ENCODE measurements at places on chromosomes 12 and 14. TPM values are rescaled to one million over a fixed set of nuclear protein-coding genes. Genes with fewer than 3 reads are reported as not detected.
A peak's percentile ranks its signal among the peaks of the same experiment; 100 is the strongest.

Gene GARIN6
- not detected for total RNA-seq

Gene SERPINA9
- total RNA-seq = not detected

- H3K27me3 ChIP-seq = no peaks in the 10 kb centered on the region
- H3K27ac ChIP-seq = no peak overlapping the region
- H3K4me1 ChIP-seq = no peaks in the 10 kb centered on the region
- DNase-seq = no peak
Measured at GRCh38 chr12:115072712-115073111, 388.7 kb upstream of the TBX3 start.

Gene ADCY6
- 0.21 TPM for total RNA-seq

DNA sequence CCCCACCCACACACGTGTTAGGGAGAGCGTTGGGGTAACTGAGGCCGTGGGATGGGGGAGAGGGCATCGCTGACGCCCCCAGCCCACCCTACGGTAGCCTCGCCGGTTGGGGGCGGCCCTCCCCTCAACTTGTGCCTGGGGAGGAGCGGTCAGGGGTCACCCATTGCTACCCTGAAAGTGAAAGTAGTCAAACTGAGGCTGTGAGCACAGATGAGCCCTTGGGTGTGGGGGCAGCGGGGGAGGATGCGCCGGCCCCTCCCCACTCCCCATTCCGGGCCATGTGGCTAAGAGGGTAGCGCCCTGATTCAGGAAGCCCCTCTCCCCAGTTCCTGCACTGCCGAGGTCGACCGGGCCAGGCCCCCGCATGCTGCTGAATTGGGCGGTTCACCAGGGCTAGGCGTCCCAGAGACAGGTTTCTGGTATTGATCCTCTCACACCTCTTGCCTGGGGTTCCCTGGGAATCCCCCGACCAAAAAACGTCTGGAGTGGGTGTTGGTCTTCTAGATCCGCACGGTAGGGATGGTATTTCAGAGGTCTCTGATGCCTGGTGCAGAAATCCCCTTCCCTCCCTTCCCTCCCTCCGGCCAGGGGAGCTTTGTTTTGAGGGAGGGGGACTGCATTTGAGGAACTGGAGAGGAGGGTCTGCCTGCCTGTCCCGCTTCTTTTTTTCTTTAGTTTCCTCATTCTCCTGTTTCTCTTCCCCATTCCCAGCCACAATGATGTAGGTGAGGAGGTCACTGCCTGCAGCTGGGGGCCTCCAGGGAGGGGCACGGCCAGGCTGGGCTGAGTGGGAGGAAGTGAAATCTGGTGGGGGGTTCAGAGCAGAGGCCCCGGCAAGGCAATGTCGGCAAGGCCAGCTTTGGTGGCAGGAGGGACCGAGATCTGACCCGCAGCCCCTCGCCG lies 1.0 kb downstream of the SH2B3 start:
- no peaks in the 10 kb centered on the region for H3K27me3 ChIP-seq
- peak overlapping the region; percentile 88 for H3K4me3 ChIP-seq
- peak; percentile 75 for DNase-seq
- peaks cover 10% of the 10 kb centered on the region for H3K36me3 ChIP-seq

DNA sequence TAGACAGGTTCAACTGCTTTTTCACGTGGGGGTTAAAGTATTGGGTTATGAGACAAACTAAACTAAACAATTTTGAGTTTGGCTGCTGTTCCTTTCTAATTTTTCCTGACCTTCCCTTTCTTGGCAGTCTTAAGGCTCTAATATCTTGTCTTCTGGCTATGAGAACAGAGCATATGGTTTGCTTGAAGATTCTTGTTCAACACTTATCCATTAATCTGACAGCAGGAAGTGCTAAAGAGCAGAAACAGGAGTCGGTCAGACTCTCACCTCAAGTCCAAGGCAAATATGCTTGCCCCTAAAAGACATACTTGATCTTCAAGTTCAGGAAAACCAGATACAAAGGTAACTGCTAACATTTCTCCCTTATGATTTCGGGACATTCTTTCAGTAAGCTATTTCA lies 52.6 kb upstream of the KCNJ8 start:
- no peak overlapping the region for H3K27ac ChIP-seq
- H3K27me3 ChIP-seq = peaks cover 1% of the 10 kb centered on the region
- no peaks in the 10 kb centered on the region for H3K36me3 ChIP-seq
- DNase-seq = no peak

Gene TAS2R7
- not detected for total RNA-seq

Gene SMCO2
- total RNA-seq = 0.19 TPM

DNA sequence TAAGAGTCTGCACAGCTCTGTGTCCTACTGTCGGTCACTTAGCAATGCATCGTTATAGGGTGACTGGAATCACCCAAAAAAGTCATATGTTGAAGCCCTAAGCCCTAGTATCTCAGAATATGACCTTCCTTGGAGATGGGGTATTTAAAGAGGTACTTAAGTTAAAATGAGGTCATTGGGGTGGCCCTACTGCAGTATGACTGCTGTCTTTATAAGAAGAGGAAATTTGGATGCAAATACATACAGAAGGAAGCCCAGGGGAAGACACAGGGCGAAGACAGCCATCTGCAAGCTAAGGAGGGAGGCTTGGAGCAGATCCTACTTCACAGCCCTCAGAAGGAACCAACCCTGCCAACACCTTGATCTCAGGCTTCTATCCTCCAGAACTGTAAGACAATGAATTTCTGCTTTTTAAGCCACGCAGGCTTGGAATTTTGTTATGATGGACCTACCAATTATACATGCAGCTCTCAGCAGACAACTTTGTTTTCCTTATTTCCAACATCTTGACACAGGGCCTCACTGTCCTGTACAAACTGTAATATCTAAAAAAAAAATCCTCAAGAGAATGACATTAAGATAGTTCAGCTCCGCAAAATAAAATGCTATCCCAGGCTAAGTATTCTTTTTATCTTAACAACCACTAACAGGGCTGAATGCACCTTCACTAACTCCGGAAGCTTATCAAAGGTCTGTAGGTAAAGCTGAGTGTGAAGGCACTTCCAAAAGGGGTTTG lies 40.4 kb downstream of the ZFP36L1 start:
- H3K36me3 ChIP-seq = no peaks in the 10 kb centered on the region
- peaks cover 2% of the 10 kb centered on the region for H3K4me1 ChIP-seq

Gene ERBB3
- total RNA-seq = 0.86 TPM

DNA sequence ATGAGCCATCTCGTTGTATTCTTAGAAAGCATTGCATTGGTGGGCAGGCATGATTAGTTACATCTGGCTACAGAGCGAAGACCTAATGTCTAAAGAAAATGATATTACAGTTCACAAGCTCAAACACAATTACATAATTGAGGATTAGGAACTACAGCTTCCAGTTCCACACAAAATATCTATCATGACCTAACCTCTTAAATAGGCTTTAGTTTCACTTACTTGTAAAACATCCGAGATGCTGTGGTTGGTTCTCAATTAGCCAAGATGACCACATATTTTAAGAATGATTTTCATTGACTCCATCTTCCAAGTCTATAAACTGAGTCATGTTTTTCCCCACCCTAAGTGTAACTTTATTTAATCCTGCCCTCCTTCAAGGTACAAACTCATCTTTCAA lies 69.5 kb downstream of the LRIG3 start:
- no peak for DNase-seq
- no peaks in the 10 kb centered on the region for H3K36me3 ChIP-seq
- no peaks in the 10 kb centered on the region for H3K4me1 ChIP-seq
- no peak overlapping the region for H3K27ac ChIP-seq
- no peaks in the 10 kb centered on the region for H3K27me3 ChIP-seq

- H3K27me3 ChIP-seq = no peaks in the 10 kb centered on the region
- no peaks in the 10 kb centered on the region for H3K4me1 ChIP-seq
- no peak for DNase-seq
- no peak overlapping the region for H3K27ac ChIP-seq
- no peaks in the 10 kb centered on the region for H3K36me3 ChIP-seq
- no peak overlapping the region for H3K4me3 ChIP-seq
Measured at GRCh38 chr12:117622741-117623140, 261.3 kb upstream of the NOS1 start.

Gene SOAT2
- 1.5 TPM for total RNA-seq

GRCh38 chr14:106883218-106883692 lies 1356.9 kb downstream of the TMEM121 start:
- no peaks in the 10 kb centered on the region for H3K4me1 ChIP-seq
- peak; percentile 76 for DNase-seq
- H3K36me3 ChIP-seq = no peaks in the 10 kb centered on the region
- no peak overlapping the region for H3K27ac ChIP-seq

GRCh38 chr12:32419520-32419960 lies 20.2 kb downstream of the FGD4 start:
- H3K36me3 ChIP-seq = no peaks in the 10 kb centered on the region
- H3K4me3 ChIP-seq = no peak overlapping the region
- H3K27me3 ChIP-seq = peaks cover 5% of the 10 kb centered on the region
- no peak overlapping the region for H3K27ac ChIP-seq
- no peak for DNase-seq
- H3K4me1 ChIP-seq = no peaks in the 10 kb centered on the region

GRCh38 chr12:48979602-48980388 lies 1.7 kb downstream of the WNT1 start:
- H3K4me1 ChIP-seq = peaks cover 52% of the 10 kb centered on the region
- peak overlapping the region; percentile 48 for H3K4me3 ChIP-seq
- no peak overlapping the region for H3K27ac ChIP-seq
- no peaks in the 10 kb centered on the region for H3K36me3 ChIP-seq
- DNase-seq = peak; percentile 45

GRCh38 chr14:61662437-61663311 lies 32.6 kb upstream of the HIF1A start:
- no peaks in the 10 kb centered on the region for H3K27me3 ChIP-seq
- DNase-seq = peak; percentile 73
- peak overlapping the region; percentile 98 for H3K27ac ChIP-seq
- H3K36me3 ChIP-seq = no peaks in the 10 kb centered on the region

DNA sequence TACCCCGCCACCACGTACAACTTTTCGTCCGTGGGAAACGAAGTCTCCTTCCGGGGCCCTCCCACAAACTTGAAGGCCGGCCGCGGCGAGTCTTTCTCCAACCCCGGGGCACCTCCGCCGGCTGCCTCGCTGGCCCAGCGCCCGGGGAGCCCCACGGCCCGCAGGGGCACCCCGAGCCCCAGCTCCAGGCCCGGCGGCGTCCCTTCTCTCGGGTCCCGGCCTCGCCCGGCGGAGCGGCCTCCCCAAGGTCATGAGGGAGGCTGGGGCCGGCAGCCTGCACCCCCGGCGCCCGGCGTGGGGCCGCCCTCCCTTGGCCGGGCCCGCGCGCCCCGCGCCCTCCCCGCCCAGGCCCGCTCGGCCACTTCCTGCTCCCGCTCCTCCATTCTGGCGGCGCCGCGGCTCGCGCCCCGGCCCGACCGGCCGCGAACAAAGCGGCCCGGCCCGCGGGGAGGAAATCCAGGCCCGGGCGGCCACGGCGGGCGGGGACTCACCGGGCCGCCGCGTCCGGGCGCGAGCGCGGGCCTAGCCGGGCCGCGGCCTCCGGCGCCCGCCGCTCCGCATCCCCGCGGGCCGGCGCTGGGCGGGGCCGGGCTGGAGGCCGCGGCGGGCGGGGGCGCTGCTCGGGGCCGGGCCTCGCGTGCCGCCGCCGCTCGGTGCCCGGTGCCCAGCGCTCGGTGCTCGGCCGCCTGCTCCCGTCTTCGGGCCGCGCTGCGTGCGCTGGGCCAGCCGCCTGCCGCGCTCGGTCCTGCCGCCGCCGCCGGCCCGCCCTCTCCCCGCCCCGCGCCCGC lies at the start of gene AKT1:
Gene AKT1 (minus strand): TSS at position 756 of the 788 bp plus-strand sequence. CDS start 3,105 bp downstream, outside the sequence.
- H3K4me1 ChIP-seq = peaks cover 48% of the 10 kb centered on the region
- DNase-seq = peak; percentile 35
- peak within 1 kb of the TSS; percentile 84 for H3K4me3 ChIP-seq

Gene LRTM2
- not detected for total RNA-seq

Gene CLEC6A
- not detected for total RNA-seq

DNA sequence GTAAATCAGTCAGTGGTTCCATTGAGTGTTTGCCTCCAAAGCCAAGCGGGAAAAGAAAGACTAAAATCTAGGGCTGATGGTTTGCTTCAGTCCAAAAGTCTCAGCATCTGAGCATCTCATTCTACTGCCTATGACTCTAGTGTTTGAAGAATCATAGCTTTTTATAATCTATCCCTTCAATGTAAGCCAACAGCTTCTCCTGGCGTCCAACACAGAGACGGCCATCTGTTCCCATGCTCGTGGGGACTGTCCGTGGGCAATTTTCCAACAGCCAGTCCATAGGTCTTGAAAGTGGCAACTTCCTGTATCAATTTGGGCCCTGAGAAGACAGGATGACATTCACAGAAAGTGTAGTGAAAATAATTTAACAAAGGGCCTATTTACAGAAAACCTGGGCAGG lies 544.4 kb upstream of the TMEM132C start:
- no peaks in the 10 kb centered on the region for H3K36me3 ChIP-seq
- H3K4me1 ChIP-seq = no peaks in the 10 kb centered on the region
- H3K4me3 ChIP-seq = no peak overlapping the region
- H3K27me3 ChIP-seq = no peaks in the 10 kb centered on the region
- H3K27ac ChIP-seq = no peak overlapping the region

DNA sequence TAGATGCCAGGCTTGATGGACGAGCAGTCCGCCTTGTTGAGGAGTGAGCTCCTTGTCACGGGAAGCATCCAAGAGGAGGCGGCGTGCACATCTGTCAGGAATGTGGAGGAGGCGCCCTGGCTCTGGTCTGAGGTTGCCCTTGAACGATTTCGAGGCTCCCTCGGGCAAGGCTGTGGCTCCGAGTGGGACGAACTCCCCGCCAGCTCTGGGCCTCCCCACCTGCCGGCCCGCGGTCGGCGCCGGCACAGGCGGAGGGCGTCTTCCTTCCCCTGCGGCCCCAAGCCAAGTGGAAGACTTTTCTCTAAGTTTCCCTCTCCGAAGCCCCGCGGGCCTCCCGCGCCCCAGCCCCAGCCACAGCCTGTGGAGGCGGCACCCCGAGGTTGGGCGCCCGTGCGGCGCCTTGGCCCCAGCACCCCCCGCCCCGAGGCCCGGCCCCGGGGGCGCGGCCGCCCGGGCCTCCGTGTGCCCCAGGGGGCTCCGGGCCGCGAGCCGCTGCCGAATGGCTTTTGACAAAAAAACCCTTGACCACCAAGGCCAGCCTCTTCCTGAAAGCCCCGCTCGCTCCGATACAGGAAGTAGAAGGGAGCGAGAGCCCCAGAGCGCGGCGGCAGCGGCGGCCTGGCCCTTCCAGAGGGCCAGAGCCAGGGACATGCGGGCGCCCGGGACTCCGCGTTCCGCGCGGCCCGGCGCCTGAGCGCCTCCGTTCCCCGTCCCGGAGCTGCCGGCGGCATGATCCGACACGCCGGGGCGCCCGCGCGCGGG lies at the start of gene RIN3:
Gene RIN3 (plus strand): TSS at position 578 of the 762 bp plus-strand sequence. CDS start 152 bp downstream, at position 730.
- H3K36me3 ChIP-seq = no peaks in the 10 kb centered on the region
- peaks cover 5% of the 10 kb centered on the region for H3K27me3 ChIP-seq
- H3K4me3 ChIP-seq = peak within 1 kb of the TSS; percentile 63
- H3K4me1 ChIP-seq = peaks cover 10% of the 10 kb centered on the region
- peak; percentile 50 for DNase-seq

Gene MYL2
- total RNA-seq = not detected

DNA sequence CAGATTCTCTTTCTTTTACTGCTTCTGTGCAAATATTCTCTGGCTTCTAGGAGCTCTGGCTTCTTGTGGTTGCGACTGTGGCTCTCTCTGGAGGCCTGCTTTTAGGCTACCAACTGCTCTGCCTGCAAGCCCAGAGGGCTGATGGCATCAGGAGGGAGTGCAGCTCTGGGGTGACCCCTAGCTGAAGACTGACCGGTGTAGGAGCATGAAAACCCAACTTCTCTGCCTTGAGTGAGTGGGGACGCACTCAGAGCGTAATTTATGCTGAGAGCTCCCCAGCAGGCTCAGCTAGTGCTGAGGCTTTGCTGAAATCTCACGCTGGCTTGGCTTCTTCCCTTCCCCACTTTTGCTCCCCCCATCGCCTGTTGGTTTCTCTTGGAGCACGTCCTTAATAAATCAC lies 29.9 kb upstream of the RBM19 start:
- DNase-seq = no peak
- no peaks in the 10 kb centered on the region for H3K36me3 ChIP-seq
- H3K4me1 ChIP-seq = no peaks in the 10 kb centered on the region
- H3K4me3 ChIP-seq = no peak overlapping the region
- H3K27ac ChIP-seq = no peak overlapping the region

Gene NYNRIN
- total RNA-seq = 0.02 TPM

- peaks cover 21% of the 10 kb centered on the region for H3K36me3 ChIP-seq
- DNase-seq = peak; percentile 57
- H3K27me3 ChIP-seq = no peaks in the 10 kb centered on the region
- no peak overlapping the region for H3K4me3 ChIP-seq
Measured at GRCh38 chr12:110431957-110432587, 18.1 kb downstream of the ARPC3 start.

All from activated CD4-positive, alpha-beta memory T cell treated with anti-CD3 and anti-CD28 coated beads for 36 hours (primary cell).